ENCODE measurements at places on chromosomes 1 and 21.

DNA sequence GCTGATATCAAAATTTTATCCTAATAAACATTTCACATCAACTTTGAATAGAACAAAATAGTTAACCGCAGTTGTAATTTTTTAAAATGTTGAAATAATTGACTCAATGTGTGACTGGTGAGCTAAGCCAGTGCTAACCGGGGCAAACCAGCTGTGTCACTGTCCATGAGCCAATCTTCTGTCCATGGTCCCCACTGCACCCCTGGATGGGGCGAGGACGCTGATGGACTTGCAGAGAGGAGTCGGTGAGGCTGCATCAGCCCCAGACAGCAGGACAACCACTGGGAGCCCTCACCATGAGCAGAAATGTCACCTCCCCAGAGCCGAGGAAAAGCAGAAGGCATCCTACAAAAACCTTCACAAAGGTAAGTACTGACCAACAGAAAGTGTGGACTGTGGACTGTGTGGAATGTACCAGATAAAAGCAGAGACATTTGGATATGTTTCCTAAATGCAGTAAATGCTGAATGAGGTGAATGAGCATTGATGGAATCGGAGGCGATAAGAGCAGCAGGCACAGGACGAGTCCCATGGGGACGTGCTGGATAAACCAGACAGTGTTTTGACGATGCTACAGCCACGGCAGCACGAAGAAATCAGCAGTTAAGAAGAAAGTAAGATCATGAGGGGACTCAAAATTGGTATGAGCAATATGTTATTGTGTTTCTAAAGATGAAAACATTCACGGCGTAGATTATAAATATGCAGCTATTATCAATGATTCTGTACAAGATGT, 115.0 kb upstream of the BACE2 start:
- no peak for DNase-seq

- DNase-seq: no peak
These were observed 294.8 kb downstream of the PCP4 start for GRCh38 chr21:40162075-40162474.

DNA sequence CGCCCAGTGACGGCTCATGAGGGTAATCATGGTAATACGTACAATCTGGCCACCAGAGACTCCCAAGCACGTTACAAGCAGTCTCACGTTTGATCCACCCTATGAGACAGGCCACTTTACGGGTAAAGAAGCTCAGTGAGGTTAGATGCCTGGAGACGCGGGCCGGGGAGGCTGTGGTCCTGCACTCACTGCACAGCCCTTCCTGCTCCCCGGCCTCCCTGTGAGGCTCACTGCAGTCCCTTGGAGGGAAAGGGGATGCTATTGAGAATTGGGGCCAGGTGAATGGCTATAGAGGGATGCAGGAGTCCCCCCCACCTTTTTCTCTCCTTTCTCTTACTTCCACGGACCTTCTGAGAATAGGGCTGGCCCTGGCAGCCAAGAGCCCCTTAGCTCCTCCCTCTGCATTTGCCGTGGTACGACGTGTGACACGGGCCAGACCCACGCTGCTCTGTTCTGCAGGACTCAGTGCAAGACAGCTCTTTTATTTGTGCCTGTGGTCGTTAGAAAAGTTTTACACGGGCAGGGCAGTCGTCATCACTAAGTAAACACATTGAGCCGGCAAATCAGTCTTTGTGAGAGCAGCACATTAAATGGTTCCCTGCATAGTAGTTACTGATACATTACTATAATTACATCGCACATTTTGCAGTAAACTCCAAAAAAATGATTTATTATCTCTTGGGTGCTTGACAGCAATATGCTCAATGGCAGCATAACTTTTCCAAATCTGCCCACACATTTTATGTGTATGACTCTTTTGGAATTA, 18.8 kb downstream of the KIF26B start:
- DNase-seq: no peak

DNA sequence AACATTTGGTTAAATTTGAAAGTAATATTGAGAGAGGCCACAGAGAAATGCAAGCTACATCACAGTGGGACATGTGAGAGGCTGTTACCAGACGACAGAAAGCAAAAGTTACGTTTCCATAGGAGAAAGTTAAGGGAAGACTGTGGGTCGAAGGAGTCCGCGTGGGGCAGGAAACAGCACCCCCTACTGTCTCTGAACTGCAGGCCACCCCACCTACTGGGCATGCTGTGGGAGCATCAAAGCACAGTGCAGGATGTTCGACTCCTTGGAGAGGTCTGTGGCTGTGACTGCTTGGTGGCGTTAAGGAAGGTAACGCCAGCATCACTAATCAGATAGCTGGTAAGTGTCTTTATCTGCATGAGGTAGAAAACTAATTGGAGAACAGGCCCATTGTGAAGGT, 123.9 kb downstream of the PTBP2 start:
- DNase-seq: no peak

- no peak for DNase-seq
These were observed 18.9 kb upstream of the BTG2 start for GRCh38 chr1:203286161-203286984.

- no peak for DNase-seq
These were observed 2.4 kb downstream of the SEMA6C start for GRCh38 chr1:151143986-151144385.

GRCh38 chr1:54973205-54973921, 7.1 kb upstream of the TMEM61 start:
- no peak for DNase-seq
